EL (cell line): ENCODE measurements at places on chromosomes 6 and 20.
A peak's percentile ranks its signal among the peaks of the same experiment; 100 is the strongest.

DNA sequence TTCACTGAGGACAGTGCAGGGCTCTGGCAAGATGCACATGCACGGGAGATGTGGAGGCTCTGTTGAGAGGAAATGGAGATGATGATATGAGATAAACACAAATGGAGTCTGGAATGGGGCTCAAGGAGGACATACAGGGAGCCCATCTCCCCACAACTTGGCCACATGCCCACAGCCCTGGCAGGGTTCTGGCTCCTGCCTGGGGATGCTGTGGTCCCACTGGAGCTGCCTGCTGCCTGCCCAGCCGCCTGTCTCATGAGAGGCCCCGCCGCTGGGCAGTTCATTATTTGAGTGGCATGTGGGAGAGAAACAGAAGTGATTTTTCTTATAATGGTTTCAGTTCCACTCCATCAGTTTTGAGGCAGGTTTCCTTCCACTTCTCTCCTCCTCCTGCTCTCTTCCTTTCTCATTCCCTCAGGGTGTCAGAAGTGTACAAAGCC lies 133.6 kb upstream of the TRAF3IP2 start:
- DNase-seq, result no peak

- DNase-seq, result no peak
Measured at GRCh38 chr6:69284176-69284730, 512.6 kb downstream of the LMBRD1 start.

GRCh38 chr6:33933101-33933500 lies 129.3 kb upstream of the MLN start:
- DNase-seq, result no peak

GRCh38 chr6:52876056-52876787 lies 33.3 kb downstream of the GSTA3 start:
- DNase-seq, result no peak

GRCh38 chr6:31483392-31483791 lies 14.6 kb upstream of the MICB start:
- DNase-seq, result no peak

- DNase-seq, result no peak
Measured at GRCh38 chr6:162200945-162201690, 526.4 kb downstream of the PRKN start.

GRCh38 chr6:41306187-41306854 lies 19.8 kb upstream of the TREM1 start:
- DNase-seq, result peak; percentile 41
